ENCODE measurements at places on chromosomes 3 and 15. TPM values are rescaled to one million over a fixed set of nuclear protein-coding genes. Genes with fewer than 3 reads are reported as not detected.

CRABP1 gene
- not detected for total RNA-seq

NR1I2 gene
- 0.17 TPM for total RNA-seq

SLC6A20 gene
- total RNA-seq, result not detected

GATA2 gene
- not detected for total RNA-seq

SLC28A1 gene
- not detected for total RNA-seq

C3orf22 gene
- total RNA-seq, result not detected

SAMMSON gene
- total RNA-seq, result not detected

ANKRD28 gene
- 38.1 TPM for total RNA-seq

C2CD4A gene
- total RNA-seq, result 0.05 TPM

NPAP1 gene
- not detected for total RNA-seq

LIPH gene
- total RNA-seq, result not detected

AGBL1 gene
- not detected for total RNA-seq

EPHA6 gene
- not detected for total RNA-seq

PLSCR5 gene
- not detected for total RNA-seq

PGBD4 gene
- total RNA-seq, result 3.7 TPM

LMAN1L gene
- total RNA-seq, result 0.36 TPM

ADPRH gene
- total RNA-seq, result 4.2 TPM

SOX14 gene
- not detected for total RNA-seq

CPNE9 gene
- total RNA-seq, result 0.17 TPM

CACNA1D gene
- total RNA-seq, result 0.77 TPM

PROS1 gene
- 1.3 TPM for total RNA-seq

FBXL2 gene
- total RNA-seq, result not detected

VPS39 gene
- total RNA-seq, result 58.0 TPM

TGM4 gene
- not detected for total RNA-seq
